ENCODE measurements at places on chromosomes 2 and 18. TPM values are rescaled to one million over a fixed set of nuclear protein-coding genes. Genes with fewer than 3 reads are reported as not detected.
A peak's percentile ranks its signal among the peaks of the same experiment; 100 is the strongest.

GRCh38 chr2:201833781-201834180 is 27.4 kb downstream of the CDK15 start:
- DNase-seq: no peak

DNA sequence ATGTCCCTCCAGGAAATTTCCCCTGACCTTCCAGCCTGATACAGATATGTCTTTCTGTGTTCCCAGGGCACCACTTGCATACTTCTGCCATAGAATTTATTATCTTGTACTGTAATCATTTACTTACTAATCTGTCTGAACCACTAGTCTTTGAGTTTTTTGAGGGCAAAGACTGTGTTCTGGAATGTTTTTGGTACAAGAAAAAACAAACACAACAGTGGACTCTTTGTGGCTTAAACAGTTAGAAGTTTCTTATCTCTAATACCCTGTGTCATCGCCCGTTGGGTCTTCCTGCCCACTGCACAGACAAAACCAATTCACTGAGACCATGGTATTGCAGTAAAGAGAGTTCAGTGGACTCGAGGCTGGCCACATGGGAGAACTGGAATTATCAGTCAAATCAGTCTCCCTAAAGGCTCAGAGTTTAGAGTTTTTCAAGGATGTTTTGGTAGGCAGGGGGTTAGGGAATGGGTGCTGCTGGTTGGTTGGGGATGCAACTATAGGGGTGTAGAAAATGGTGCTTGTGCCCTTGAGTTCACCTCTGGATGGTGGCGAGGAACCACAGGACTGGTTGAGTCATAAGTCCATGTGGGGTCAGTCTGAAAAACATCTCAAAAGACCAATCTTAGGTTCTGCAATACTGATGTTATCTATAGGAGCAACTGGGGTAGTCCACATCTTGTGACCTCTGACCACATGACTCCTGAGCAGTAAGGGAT is 20.3 kb downstream of the RALB start:
- no peak for DNase-seq

- no peak for DNase-seq
These were observed 48.9 kb upstream of the IL1R2 start for GRCh38 chr2:101942851-101943250.

DNA sequence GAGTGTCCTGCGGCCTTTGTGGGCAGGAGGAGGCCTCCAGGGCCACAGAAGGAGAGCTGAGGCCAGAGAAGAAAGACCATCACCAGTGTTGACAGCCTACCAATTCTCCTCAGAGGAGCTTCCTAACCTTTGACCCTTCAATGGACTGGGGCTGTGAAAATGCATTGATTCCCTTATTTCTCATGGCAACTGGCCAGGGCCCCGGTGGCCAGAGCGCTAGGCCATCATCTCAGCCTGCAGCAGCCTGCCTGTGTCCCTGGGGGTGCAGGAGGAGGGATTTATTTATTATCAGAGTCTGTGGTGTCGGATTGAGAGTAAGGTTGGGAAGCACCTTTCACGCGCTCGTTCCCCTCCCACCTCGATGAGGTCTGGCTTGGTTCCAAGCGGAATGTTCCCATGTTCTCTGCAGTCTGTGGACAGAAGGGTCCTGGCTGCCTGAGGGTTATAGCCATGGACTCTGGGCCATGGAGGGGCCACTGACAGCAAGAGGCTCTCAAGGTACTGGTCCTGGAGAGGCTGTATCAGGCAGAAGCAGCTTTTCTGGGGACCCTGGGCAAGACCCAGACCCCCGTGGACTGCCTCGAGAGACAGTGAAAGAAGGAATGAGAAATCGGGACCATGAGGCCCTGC is 53.8 kb downstream of the CYP27C1 start:
- DNase-seq: no peak

GRCh38 chr18:48636436-48636835 is 97.6 kb downstream of the CTIF start:
- no peak for DNase-seq

DNA sequence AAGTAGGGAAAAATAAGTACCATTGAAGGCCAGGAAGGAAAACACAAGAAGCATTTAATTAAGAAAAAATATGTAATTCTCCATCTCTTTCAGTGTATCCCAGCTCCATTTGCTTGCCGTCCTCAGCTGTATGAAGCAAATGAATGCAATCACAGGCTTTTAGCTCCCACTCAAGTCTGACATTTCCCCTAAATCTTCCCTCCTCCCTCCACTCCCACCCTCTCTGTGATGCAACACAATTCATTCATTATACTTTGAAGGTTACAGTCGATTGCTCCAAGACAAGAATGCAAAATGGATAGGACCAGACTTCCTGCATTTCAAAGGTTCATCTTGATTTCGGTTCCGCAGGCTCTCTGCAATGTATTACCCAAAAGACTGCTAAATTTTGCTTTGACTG is 172.7 kb upstream of the SERPINE2 start:
- no peak for DNase-seq

DNA sequence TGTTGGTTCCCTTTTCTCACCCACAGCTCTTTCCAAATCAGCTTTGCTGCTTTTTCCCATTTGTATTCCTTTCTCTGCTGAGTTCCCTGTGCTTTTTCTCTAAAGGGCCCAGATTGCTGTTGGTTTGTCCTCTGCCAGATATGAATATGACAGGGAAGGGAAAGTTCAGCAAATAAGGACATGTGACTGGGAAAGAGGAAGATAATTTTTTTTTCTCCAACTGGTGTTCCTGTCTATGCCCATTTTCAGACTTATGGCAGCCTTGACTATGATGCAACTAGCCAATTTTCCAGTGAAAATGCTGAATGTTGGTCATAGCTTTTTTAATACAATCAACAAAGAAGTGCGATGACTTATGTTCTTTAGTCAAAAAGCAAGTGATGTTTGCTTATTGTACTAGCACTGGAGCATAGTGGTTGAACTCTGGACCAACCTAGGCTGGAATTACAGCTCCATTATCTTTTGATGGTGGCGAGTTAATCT is 7.7 kb downstream of the MDH1 start:
- no peak for DNase-seq

DNA sequence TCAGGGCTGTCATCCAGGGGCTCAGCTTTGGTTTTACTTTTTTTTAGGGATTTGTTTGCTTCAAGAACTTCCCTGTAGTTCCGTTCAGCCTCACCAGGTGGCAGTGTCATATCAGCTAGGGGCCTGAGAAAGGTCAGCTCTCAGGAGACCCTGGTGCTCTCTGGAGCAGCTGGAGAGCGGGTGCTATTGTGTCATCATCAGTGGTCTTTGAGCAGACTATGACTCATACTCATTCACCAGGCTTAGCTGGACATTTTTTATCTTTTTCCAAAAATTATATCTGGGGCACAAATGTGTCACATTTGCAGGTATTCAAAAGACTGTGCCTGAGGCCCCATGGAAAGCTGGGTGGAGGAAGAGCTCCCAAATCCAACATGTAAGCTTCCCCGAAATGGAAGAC is 24.4 kb downstream of the ZNF892 start:
- peak; percentile 74 for DNase-seq

DNA sequence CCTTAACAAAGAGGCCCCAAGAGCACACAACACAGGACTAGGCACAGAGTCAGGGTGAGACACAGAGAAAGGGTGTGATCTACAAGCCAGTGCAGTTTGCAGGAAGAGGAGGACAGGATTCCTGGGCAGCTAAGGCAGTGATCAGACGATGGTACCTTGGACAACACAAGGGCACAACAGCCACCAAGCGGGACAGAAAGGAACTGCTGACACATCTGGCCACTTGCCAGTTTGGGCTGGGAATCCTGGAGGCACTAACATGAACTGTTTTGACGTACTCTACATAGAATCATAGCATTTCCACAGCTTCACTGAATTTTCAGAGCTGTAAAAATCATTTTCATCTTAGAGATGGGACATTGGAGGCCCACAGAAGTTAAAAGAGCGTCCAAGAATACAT is 221.5 kb upstream of the SLC35G4 start:
- DNase-seq: no peak

The STARD6 gene
- total RNA-seq: not detected

GRCh38 chr18:49359732-49360444 is 100.6 kb downstream of the DYM start:
- DNase-seq: peak; percentile 47

The CACNB4 gene
- 0.53 TPM for total RNA-seq

The CD8B2 gene
- not detected for total RNA-seq

GRCh38 chr18:62418258-62418657 is 93.1 kb downstream of the TNFRSF11A start:
- no peak for DNase-seq

- DNase-seq: peak; percentile 59
These were observed 2.4 kb upstream of the RBM45 start for GRCh38 chr2:178109813-178110212.

- DNase-seq: no peak
These were observed 46.8 kb downstream of the RNF138 start for GRCh38 chr18:32138332-32138982.

DNA sequence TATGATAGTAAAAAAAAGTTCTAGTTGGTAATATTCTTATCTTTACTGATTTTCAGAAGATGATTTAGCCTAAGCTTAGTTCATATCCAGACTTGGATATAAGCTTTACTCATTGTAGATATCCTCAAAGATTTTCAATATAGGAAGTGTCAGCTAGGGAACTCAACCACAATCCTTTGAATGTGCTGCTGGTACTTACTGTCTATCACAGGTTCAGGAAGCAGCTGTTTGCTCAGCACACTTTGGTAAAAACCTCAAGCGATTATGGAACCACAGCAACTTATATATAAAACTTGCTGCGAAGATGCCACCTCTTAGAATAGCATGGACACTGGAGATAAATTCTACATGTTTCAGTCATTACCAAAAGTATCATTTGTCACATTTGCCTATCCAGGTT is 60.1 kb upstream of the TNFRSF11A start:
- no peak for DNase-seq

- DNase-seq: peak; percentile 33
These were observed 412 bp downstream of the GPD2 start for GRCh38 chr2:156436497-156437085.

GRCh38 chr18:26056291-26056690 is 34.1 kb downstream of the SS18 start:
- peak; percentile 43 for DNase-seq

DNA sequence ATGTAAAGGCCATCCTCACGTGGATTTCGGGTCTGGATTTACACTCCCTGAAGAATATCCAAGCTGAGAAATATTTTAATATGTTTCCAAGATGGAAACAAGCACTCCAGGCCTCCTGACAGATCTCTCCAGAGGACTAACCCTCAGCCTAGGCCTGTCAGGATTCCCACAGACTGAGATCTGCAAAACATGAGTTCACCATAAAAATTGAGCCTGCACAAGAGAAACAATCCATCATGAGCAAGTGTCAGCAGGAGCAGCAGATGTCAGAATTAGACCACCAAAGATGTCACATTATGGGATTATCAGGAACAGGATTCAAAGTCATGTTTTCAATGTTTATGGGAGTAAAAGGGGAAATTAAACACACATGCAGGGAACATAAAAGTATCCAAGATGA is 191.3 kb downstream of the TFCP2L1 start:
- DNase-seq: no peak

DNA sequence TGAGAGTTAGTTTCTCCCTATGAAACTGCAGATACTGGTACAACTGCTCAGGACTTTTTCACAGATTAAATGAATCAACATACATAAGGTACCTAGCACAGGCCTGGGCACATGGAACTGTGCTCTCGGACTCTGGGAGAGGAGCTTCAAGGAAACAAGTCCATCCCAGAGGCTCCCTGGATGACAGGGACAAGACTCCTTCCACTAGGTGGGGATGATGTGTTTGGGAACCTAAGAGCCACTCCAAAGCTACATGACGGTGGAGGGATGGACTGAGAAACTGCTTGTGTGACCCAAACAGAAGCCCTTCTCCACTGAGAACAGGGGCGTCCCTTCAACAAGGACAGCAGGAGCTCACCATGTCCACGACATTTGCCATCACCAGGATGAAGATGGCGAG is 37.1 kb downstream of the CENPO start:
- peak; percentile 7 for DNase-seq

The UGT1A4 gene
- 2.9 TPM for total RNA-seq

The METTL8 gene
- 33.7 TPM for total RNA-seq
